CD4-positive, alpha-beta T cell treated with Interleukin-6 for 4 hours (primary cell): ENCODE measurements at places on chromosomes 3 and 15.

GRCh38 chr3:2938711-2939110 lies 171.5 kb downstream of the IL5RA start:
- no peak for DNase-seq

DNA sequence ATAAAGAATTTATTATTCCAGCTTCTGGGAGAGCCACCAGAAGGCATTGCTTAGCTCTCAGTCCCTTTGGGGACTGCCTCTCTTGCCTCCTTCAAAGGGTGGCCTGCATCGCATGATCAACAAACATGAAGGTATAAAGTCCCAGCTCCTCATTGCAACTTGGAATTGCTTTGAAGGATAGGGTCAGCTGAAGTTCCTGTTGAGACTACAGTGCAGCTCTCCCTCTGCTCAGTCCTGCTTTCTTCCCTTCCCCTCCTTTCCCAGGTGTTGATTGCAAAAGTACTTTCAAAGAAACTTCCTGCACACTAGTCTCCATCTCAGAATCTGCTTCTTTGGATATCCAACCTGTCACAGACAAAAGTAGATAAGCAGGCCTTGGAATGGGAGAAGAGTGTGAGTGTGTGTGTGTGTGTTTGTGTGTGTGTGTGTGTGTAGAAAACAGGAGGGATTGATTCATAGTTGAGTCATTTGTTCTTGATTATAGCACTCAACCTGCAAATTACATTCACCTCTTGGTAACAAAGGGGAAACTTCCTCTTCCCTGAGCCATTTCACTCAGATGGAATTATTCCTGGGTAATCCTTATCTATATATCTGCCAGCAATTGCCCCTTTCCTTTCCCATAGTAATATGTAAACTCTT lies 13.7 kb downstream of the CCR8 start:
- DNase-seq = no peak

DNA sequence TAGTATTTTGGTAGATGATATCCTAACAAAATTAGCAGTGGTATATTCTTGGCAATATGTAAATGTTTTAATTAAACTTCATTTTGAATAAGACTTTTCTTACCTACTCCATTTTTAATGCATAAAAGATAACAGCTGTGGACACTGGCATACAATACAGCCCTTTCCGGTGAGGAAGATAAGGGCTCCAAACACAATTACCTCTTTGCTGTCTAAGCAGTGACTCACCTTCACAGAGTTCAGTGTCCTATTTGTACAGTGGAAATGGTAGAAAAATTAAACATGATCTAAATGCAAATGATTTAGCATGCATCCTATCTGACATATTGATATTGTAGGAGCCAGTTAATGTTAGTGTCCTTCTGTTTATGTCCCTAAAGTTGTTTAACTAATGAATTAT lies 969.4 kb downstream of the PLOD2 start:
- DNase-seq = no peak

DNA sequence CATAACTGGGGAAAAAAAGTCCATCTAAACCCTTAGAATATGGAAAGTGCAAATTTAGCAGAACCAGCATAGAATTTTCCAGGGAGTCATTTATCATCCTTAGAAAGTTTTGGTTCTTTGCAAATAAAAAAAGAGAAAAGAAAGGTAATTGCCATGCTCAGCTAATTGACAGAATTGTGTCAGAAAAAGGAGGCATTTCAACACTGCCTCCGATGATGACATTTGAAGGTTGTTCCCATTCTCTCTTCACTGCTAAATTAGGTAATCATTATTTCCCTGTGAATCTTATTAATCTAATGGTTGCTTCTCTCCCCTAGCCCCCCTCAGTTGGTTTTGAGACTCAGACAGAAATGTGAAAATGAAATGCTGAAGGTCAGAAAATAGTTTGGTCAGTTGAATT lies 139.2 kb downstream of the PDCD6IP start:
- DNase-seq = no peak

DNA sequence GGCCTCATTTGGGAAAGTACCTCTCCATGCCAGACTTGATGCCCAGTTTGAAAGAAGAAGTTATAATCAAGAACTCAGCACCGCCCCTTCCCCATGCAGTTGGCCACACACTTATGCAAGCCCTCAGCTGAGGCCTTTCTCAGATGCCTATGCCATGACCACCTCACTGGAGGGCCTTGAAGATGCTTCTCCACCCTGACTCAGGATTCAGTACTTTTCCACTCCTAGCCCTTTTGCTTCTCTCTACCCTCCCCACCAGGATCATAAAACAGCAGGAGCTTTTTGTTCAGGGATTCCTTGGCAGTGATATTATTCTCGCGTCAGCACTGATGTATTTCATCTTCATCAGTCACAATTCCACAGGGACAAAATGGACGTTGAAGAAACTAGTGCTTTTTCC lies 313.5 kb downstream of the PYDC2 start:
- DNase-seq = no peak

- no peak for DNase-seq
Observed at GRCh38 chr15:57288926-57289580, 87.3 kb upstream of the CGNL1 start.

GRCh38 chr3:178966299-178967176 lies 105.1 kb downstream of the ZMAT3 start:
- no peak for DNase-seq

DNA sequence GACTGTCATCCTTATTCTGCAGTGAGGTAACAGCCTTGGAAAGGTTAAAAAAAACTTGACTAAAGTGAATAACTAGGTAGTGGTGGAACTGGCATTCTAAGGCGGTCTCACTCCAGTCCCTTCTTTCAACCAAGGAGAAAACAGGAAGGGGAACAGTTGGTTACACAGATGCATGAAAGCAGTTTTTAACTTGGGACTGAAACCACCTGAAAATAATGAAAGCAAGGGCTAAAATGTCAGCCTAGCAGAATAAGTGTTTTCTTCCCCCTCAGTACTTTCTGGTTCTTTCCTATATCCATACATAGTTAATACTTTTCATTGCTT lies 748 bp upstream of the AVEN start:
- no peak for DNase-seq

DNA sequence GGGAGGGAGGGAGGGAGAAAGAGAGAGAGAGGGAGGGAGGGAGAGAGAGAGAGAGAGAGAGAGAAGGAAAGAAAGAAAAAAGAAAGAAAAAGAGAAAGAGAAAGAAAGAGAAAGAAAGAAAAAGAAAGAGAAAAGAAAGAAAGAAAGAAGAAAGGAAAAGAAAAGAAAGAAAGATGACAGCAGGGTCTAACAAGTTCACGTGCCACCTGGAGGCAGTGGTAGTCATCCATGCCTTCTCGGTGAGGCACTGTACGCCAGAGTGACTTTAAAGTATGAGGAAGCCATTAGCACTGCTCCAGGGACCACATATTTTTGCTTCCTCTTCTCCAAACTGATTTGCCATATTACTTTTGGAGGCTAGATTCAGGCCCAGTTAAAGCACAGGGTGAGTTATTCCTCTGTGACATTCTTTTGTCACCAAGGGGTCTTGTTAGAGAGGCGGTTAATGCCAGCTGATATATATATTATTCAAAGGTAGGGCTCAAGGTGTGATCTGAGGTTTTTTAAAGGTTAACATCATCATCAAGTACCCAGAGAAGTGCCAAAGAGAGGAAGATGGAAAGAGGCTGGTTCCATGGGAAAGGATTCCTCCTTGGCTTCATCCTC lies at the start of gene HTR3D:
HTR3D (plus strand) TSS at position 556 of the 606 bp plus-strand sequence; CDS start at position 556, 0 bp downstream.
- no peak for DNase-seq

GRCh38 chr15:75198560-75199356 lies 2.9 kb upstream of the C15orf39 start:
- peak; percentile 34 for DNase-seq

DNA sequence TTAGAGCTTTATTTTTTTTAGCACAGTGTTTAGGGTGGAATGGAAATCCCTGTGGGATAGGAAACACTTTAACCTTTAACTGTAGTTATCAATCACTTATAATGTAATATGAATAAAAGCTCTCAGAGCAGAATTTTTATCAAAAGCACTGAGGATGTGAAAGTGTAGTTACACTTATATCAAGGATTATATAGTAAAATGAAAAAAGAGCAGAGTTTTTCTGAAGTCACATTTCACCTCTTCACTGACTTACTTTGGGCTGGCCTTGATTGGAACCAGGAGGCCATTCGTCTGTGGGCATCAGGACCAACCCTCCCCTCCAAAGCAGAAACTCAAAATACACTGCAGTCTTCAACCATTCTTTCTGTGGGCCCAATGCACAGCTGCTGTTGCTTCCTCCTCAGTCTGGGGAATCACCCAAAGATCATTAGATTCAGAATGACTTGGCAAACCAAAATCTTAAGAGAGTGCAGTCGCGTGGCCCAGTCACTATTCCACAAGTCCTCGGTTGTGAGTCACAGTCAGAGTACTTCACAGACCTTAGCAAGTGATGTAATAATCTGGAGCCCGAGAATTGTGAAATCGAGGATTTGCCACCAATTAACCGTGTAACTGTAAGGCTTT lies 132.6 kb upstream of the COL8A1 start:
- DNase-seq = no peak

GRCh38 chr3:29936766-29937165 lies 655.9 kb downstream of the RBMS3 start:
- DNase-seq = no peak

GRCh38 chr15:73626072-73626471 lies 7.1 kb downstream of the NPTN start:
- no peak for DNase-seq

DNA sequence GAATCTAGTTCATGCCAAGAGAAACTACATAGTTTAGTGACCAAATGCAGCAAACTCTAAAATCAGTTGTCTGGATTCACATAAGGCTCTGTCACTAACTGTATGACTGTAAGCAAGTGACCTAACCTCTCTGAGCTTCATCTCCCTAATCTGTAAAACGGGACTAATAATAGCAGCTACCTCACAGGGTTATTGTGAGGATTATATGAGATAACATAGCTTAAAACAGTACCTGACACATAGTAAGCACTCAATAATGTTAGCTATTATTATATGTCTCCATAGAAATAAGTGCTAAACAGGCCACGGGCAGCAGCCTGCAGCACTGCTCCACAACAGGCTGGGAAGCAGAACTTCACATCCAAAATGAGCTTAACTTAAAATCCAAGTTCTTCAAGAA lies 30.2 kb downstream of the NPTN start:
- no peak for DNase-seq

DNA sequence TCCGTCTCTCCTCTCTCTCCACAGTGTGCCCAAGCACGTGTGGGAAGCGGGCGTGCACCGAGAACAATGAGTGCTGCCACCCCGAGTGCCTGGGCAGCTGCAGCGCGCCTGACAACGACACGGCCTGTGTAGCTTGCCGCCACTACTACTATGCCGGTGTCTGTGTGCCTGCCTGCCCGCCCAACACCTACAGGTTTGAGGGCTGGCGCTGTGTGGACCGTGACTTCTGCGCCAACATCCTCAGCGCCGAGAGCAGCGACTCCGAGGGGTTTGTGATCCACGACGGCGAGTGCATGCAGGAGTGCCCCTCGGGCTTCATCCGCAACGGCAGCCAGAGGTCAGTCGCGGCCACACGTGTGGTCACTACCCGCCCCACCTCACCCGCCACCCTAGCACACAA lies 116.3 kb downstream of the PGPEP1L start:
- DNase-seq = no peak

GRCh38 chr3:169350228-169350627 lies 313.3 kb downstream of the MECOM start:
- no peak for DNase-seq

GRCh38 chr15:63463036-63463435 lies 41.4 kb upstream of the USP3 start:
- no peak for DNase-seq

GRCh38 chr15:63615935-63616334 lies 18.7 kb downstream of the FBXL22 start:
- no peak for DNase-seq

DNA sequence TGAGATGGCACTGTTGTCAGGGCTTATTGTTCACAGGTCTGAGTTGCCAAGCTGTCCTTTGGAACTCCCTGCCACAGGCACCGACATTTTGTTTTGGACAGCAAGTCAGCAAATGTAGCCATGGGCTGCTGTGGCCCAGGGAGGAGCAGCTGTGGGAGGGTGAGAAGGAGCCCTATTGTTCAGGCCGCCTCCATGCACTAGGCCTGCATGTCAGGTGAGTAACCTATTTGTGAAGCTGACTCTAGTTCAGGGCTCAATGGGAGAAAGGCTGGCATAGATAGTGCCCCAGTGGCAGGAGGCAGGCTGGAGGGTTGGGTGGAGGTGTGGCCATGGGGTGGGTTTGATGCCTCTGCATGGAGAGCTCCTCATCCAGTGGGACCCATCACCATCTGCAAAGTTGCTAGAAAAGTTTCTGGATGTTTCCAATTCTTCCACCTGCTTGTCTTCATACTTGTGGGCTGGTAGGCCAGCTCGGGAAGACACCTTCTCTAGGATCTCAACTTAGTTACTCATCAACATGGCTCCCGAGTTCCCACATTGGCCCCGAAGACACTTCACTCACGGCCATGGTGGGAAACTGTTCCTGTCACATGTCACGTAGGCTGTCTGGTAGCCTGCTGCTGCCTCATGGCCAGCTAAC lies 19.5 kb downstream of the AMOTL2 start:
- no peak for DNase-seq

DNA sequence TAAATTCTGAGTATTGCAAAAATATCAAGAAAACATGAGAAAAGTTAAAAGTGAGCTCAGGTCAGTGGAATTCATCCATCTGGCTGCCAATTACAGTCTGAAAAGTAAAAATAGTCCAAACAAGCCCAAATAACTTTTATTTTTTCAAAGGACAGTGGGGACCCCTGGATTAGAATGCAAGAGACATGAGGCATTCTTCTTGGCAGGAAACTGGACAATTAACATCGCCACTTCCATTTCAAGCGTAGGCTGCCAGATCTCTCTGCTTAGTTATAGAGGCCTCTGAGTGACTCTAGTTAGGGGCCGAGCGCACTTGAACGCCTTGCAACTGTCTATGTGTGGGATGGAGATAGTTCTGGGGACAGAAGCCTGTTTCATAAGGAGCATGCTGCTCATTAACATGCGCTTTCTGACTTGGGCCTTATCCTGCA lies 189.1 kb downstream of the GHSR start:
- DNase-seq = no peak

DNA sequence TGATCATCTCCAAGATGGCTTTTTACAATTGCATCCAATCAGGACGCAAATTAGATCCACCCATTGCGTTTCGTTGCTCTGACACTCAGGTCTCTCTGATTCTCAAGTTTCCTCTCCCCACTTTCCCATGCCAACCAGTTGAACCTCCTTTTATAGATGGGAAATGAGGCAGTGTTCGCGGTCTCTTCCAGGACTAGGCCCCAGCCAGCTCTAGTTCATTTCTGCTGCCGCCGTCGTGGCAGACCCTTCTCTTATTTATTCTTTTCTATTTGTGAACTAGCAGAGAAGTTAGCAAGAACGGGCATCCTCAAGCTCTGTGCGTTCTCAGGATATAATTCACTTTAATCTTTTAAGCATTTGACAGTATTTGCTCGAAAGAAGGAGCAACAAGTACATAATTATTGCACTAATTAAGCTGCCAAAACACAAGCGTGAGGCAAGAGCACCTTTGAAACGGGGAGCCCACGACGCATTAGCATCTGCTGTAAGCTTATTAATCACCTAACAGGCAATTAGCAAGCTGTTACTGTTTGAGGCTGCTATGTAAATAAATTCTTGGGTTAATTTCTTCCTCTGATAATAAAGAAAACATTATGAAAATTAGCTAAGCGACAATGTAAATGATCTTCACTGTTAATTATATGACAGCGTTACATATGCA lies 246.4 kb upstream of the TLE3 start:
- no peak for DNase-seq
